Endothelial cell of umbilical vein (primary cell): ENCODE measurements at places on chromosomes 6 and 20. TPM values are rescaled to one million over a fixed set of nuclear protein-coding genes. Genes with fewer than 3 reads are reported as not detected.

SRSF12 gene
- 0.18 TPM in 1 of 2 replicates, not detected in the other for total RNA-seq

PRL gene
- not detected in 2 replicates for total RNA-seq

MOCS3 gene
- 3.6 and 4.2 TPM in 2 replicates for total RNA-seq

BTNL2 gene
- not detected in 2 replicates for total RNA-seq

RPS18 gene
- 2,193 and 2,336 TPM in 2 replicates for total RNA-seq

FAM209B gene
- not detected in 2 replicates for total RNA-seq

COX7A2 gene
- 426 and 455 TPM in 2 replicates for total RNA-seq

OR2H1 gene
- total RNA-seq: not detected in 2 replicates

SULF2 gene
- total RNA-seq: 140 and 160 TPM in 2 replicates

BPIFB1 gene
- total RNA-seq: not detected in 2 replicates

BNIP5 gene
- total RNA-seq: not detected in 2 replicates

GNMT gene
- total RNA-seq: 0.42 and 1.2 TPM in 2 replicates

SMIM28 gene
- total RNA-seq: not detected in 2 replicates

POPDC3 gene
- 1.7 and 3.1 TPM in 2 replicates for total RNA-seq

RBM12 gene
- 98.0 and 105 TPM in 2 replicates for total RNA-seq

GTPBP2 gene
- 77.6 and 87.1 TPM in 2 replicates for total RNA-seq

DEFB132 gene
- total RNA-seq: not detected in 2 replicates

WFDC12 gene
- not detected in 2 replicates for total RNA-seq

FRMD1 gene
- total RNA-seq: not detected in 2 replicates

HLA-DRB5 gene
- total RNA-seq: not detected in 2 replicates

TRAM2 gene
- total RNA-seq: 85.9 and 98.6 TPM in 2 replicates

OPRL1 gene
- total RNA-seq: 1.9 and 2.2 TPM in 2 replicates

OXT gene
- total RNA-seq: not detected in 2 replicates

ZSCAN12 gene
- 4.2 and 4.4 TPM in 2 replicates for total RNA-seq

KIFC1 gene
- total RNA-seq: 63.4 and 65.9 TPM in 2 replicates

OR12D3 gene
- not detected in 2 replicates for total RNA-seq

XKR7 gene
- total RNA-seq: 0.04 TPM in 1 of 2 replicates, not detected in the other

EPPIN gene
- not detected in 2 replicates for total RNA-seq

LRRN4 gene
- not detected in 2 replicates for total RNA-seq

IPCEF1 gene
- total RNA-seq: 0.51 and 0.99 TPM in 2 replicates

MUCL3 gene
- total RNA-seq: not detected in 2 replicates

PBOV1 gene
- total RNA-seq: not detected in 2 replicates

SLC4A11 gene
- 10.2 and 15.5 TPM in 2 replicates for total RNA-seq

C6orf52 gene
- not detected in 2 replicates for total RNA-seq

SIRPB2 gene
- 9.5 and 12.3 TPM in 2 replicates for total RNA-seq

BHLHE23 gene
- total RNA-seq: not detected in 2 replicates

INSM1 gene
- not detected in 2 replicates for total RNA-seq

PRPH2 gene
- total RNA-seq: 0.40 and 0.48 TPM in 2 replicates

FAM83C gene
- total RNA-seq: not detected in 2 replicates

LAMP5 gene
- not detected in 2 replicates for total RNA-seq

C6orf15 gene
- total RNA-seq: not detected in 2 replicates

HTR1B gene
- total RNA-seq: 54.7 and 57.5 TPM in 2 replicates

CDSN gene
- total RNA-seq: not detected in 2 replicates

ACSS2 gene
- total RNA-seq: 40.7 and 48.5 TPM in 2 replicates

SNRNP48 gene
- 12.8 and 13.2 TPM in 2 replicates for total RNA-seq

TMEM244 gene
- total RNA-seq: not detected in 2 replicates

TNFRSF6B gene
- total RNA-seq: 0.69 TPM in 1 of 2 replicates, not detected in the other

ADGRF4 gene
- not detected in 2 replicates for total RNA-seq

GJA1 gene
- total RNA-seq: 235 and 288 TPM in 2 replicates

RIPOR3 gene
- not detected in 2 replicates for total RNA-seq
